ENCODE measurements at places on chromosomes 13 and 19.

DNA sequence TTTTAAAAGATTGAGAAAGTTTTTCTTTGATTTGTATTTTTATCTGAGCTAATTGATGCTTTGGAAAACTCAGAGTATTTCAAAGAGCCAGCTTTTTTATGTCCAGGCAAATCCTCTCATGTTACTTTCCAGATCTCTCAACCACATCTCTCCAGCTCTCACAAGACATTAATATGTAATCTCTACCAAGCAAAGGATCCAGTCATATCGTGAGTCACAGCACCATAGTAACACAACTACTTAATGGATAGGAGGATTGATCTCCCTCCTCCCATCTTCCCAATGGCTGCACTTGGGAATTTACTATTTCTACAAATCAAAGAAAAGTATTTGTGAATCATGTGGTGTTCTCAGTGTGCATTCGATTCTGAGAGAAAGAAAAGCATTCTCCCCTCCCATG, 63.3 kb downstream of the POU4F1 start:
- no peak for DNase-seq

- no peak for DNase-seq
Observed at GRCh38 chr13:24288870-24289269, 20.5 kb upstream of the C1QTNF9 start.

DNA sequence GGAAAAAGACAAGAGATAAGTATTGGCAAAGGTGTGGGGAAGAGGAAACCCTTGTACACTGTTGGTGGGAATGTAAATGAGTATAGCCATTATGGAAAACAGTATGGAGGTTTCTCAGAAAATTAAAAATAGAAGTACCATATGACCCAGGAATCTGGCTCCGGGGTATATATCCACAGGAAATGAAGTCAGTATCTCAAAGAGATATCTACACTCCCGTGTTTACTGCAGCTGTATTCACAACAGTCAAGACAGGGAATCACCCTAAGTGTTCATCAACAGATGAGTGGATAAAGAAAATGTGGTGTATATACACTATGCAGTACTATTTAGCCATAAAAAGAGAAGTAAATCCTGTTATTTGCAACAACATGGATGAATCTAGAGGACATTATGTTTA, 13.5 kb downstream of the KCTD12 start:
- DNase-seq: no peak

DNA sequence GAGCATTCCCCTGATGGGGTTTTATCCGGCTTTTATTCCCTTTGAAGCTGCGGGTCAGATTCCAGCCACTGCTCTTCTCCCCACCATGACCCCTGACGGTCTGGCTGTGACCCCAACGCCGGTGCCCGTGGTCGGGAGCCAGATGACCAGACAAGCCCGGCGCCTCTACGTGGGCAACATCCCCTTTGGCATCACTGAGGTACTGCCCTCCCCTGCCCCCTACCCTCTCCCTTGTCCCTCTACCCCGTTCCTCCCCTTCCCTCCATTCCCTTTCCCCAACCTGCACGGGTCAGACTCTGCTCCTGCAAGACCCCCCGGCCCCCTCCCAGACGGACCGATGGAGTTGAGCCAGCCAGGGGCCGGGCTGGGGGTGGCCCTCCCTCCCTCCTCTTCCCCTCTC, 6.2 kb downstream of the U2AF2 start:
- no peak for DNase-seq

DNA sequence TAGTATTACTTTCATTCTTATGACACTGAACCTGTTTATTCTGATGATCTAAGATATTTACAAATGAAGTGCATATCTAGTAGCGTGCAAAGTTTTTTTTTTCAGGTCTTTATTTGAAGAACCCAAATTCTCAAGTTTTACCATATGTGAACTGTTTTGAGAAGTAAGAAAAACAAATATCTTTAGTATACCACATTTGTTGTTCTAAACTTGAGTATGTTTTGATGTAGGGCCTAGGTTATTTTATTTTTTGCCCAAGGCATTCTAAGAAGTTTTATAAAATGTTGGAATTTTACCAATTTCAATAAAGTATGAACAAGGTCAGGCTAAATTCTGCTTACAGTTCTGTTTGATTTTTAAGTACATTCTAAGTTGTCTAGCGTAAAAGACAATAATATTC, 213.5 kb downstream of the PCCA start:
- DNase-seq: no peak

DNA sequence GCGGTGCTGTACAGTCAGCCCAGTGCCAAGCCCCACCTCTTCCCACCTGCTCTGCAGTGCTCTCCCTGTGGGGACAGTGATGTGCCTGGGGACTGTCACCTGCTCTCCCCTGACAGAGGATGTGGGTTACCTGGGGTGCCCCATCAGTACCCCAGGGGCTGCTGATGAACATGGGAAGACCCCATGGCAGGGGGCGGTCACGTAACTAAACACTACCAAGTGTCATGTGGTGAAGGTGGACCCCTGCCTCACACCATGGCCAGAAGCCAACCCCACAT, 12.7 kb downstream of the KDM4B start:
- no peak for DNase-seq

GRCh38 chr13:25319771-25320170, 18.3 kb downstream of the NUP58 start:
- no peak for DNase-seq

- no peak for DNase-seq
Observed at GRCh38 chr13:43805071-43805468, 18.3 kb upstream of the ENOX1 start.

DNA sequence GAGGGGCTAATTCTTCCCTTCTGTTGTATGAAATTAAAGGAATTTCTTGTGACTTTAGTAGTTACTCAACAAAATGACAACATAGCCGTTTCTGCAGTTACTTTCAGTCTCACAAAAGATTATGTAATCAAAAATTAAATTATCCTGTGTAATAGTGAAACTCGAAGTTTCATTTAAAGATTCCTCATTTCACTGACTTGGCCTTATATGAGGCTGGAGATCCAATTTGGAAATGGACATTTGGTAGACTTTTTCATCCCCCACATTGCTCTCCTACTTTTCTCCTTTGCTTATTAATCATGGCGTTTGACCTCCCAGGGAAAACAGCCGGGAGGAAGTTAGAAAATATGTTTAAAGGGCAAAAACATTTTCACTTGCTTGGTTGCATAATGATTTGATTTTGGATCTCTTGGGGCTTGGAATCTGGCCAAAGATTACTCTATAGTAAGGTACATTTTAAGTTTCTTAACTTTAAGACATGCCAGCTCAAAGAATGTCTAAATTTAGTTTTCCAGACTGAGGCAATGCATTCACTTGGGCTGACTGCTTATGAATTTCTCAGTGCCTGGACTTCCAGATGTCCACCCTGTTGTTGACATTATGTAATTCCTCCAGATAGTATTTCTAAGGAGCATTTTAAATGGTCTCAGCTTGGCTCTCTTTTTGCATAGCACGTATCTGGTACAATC, 1364.9 kb upstream of the MIR17HG start:
- no peak for DNase-seq

DNA sequence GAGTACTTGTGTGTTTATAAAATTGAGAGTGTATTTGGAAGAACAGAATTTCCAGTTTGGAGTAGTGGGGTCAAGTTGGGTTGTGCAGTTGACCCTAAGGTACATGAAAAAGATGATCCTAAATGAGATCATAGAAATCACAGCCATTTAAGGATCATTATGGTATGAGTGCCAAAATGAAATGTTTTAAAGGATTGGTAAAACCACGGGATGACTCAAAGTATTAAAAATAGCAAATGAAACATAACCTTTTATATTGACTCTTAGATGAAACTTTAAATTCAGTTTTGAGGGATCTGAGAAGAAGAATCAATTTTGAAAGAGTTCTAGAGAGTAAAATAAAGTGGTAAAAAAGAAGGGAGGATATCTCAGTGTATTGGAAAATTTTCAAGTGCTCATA, 773.8 kb downstream of the GPC5 start:
- no peak for DNase-seq

DNA sequence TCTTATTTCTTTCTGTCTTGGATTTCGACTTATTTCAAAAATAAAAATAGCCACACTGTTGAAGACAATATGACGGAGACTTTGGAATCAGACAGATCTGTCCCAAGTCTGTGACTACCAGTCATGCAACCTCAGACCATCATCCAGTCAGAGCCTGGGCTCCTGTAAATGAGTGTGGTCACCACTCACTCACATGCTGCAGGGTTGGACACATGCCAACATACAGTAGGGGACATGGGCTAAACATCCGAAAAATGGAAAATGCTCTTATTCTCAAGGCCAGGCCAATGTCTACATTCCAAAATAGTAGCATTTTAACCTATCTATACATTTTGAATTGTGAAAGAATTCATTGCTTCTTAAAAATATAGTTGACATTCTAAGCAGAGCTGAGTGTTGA, 75.5 kb upstream of the EDNRB start:
- DNase-seq: no peak

DNA sequence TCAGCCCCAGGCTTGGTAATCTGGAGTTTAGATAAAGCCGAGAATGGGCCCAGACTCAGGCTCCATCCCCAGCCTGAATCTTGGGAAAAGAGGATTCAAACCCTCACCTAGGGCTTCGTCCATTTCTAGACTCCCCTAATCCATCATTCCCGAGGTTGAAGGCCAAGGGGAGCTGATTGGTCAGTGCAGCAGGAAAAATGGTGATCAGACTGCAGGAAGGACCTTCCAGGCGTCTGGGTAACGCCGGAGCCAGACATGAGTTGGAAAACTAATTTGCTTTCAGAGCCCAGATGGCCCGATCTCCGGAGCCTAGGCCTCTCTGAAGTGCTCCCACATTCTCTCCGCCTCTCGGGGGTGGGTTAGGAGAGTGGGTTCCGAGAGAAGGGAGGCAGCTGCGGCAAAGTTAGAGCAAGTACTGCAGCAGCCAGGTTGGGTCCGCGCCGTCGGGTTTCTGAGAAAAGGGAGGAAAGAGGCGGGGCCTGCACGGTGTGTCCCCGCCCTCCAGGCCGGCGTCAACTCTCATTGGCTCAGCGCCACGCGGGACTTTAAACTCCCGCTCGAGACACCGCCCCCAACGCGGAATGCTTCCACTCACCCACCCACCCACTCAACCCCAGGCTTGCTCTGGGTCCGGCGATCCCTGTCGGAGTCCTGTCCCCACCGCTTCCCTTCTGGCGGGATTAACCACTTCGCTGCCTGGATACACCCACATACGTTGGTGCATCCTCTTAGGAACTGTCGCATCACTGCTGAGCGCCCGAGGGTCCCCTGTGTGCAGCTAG, 788 bp upstream of the RTBDN start:
- DNase-seq: no peak

- no peak for DNase-seq
Observed at GRCh38 chr13:31587698-31588266, 151.5 kb upstream of the RXFP2 start.

GRCh38 chr13:69820180-69820579, 287.4 kb upstream of the ATXN8OS start:
- DNase-seq: no peak

DNA sequence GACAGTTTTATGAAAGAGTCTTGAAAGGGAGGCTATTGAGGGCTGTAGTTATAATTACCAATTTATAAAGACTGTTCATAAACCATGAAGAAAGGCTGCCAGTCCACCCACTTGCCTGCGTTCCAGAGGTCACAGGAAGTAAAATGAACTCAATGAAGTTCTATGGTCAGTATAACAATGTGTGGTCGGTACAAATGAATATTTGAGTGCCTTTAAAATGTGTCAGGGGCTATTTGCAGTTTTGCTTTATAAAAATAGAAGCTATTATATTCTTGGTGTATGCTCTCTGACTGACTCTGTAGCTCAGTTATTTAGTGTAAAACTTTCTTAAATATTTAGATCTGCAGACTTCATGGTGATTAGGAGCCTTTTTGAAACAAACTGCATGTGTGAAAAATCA, 47.0 kb downstream of the ESD start:
- no peak for DNase-seq

GRCh38 chr13:79432086-79432485, 26.0 kb upstream of the RBM26 start:
- DNase-seq: no peak

- no peak for DNase-seq
Observed at GRCh38 chr13:73656863-73657262, 477.3 kb downstream of the KLF12 start.

DNA sequence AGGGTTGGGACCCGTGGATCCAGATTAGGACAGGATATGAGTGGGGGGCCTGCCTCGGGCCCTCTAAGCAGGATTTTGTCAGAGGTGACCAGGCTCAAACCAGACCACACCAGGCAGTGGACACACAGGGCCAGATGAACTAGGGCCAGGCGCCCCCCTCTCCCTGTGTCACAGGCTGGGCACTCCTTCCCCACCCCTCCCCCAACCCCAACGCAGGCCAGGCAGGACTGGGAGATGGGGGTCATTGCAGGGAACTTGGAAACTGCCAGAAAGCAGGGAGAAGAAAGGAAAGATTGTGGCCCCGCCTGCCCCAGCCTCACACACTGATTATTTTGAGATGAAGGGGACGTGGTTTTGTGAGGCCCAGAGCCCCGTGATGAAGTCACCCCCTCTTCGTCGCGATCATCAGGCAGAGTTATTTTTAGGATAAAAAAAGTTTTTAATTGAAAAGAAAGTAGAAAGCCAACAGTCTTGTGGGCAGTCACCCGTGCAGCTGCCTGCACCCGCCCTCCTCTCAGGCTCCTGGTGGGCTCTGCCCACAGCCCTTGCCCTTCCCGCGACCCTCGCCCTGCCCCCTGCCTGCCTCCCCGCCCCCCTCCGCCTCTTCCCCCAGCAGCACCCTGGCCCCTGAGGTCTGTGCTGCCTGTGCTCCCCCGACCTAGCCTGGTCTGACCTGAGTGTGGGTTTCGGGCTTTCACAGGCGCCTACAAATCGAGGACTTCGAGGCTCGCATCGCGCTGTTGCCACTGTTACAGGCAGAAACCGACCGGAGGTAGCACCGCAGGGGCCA, 1.9 kb upstream of the YJEFN3 start:
- DNase-seq: no peak

DNA sequence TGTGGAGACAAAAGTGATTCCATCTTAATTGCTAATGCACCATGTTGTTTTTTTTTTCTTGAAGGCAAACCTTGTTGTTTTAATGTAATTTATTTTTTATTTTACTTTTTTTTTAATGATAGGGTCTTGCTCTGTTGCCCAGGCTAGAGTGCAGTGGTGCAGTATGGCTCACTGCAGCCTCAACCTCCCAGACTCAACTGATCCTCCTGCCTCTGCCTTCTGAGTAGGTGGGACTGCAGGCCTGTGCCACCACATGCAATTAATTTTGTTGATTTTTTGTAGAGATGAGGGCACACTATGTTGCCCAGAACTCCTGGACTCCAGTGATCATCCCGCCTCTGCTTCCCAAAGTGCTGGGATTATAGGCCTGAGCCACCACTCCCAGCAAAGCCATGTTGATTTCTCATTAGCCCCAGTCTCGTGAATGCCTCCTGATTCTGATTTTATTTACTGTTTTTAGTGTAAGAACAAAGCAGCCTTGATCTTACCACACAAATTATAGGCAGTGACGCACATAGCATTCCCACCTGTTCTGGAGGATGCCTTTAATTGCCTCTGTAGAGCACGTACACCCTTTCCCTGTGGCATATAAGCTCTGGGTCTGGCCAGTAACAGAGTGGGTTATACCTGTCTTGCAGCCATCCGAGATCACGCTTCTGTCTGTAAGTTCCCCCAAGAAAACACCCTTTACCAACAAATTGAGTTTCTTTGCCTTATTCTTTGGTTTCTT, 150.4 kb downstream of the GGACT start:
- DNase-seq: no peak

GRCh38 chr13:59527500-59527899, 636.2 kb downstream of the DIAPH3 start:
- DNase-seq: no peak

GRCh38 chr13:77891486-77891885, 27.1 kb downstream of the EDNRB start:
- DNase-seq: no peak
